ENCODE measurements at places on chromosomes 11 and 22.

DNA sequence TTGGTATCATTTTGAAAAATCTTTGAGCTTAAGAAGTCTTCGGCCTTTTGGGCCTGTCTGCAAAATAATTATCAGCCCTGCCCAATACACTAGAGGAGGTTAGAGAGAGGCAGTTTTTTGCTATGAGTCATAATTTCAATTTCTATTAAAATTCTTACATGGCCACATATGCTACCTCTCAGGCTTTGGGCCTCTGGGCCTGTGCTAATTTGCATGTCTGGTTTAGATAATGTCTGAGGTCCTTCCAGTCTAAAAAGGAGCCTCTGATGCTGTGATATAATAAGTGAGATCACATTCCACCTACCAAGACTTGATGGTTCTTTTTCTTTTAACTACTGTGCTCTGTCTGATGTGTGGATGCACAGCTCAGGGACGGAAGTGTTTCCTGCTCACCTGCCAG, 70.8 kb downstream of the KCNJ1 start:
- no peak for DNase-seq

- DNase-seq = no peak
Observed at GRCh38 chr11:4682623-4683419, 14.8 kb downstream of the OR51E2 start.

GRCh38 chr11:126597041-126597440, 241.6 kb downstream of the ST3GAL4 start:
- DNase-seq = no peak

GRCh38 chr11:75718419-75719339, 1.0 kb downstream of the MOGAT2 start:
- no peak for DNase-seq

- DNase-seq = no peak
Observed at GRCh38 chr11:15704064-15704463, 589.3 kb downstream of the INSC start.

DNA sequence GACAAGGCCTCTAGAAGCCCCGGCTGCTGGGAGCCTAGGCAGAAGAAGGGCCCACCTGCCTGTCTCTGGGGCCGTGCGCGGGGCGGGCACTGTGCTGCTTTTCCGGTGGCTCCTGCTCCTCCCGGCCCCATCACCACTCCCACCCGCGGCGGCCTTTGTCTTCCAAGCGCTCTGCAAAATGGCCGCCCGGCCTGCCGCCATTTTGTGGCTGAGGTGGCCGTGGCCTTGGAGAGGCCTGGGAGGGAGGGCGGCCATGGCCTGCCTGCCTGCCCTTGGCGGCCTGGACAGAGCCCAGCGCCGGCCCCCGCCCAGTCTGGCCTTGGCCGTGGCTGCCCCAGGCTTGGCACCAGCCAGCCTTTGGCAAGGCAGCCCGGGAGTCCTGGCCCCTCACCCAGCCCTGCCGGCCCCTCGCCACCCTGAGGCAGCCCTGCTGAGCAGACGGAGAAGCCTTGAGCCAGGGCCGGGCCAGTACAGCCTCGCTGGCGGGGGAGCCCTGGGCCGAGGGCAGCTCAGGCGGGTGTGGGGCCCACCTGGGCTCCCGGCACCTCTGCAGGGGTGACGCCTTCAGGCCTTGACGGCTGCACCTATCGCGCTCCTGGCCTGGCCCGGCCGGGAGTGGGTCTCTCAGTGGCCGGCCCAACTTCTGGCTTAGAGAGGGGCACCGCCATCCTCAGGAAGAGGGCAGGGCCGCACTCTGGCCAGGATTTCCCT, 46.0 kb upstream of the PPARA start:
- DNase-seq = no peak

- DNase-seq = no peak
Observed at GRCh38 chr11:1839924-1840779, 1.4 kb downstream of the TNNI2 start.

- no peak for DNase-seq
Observed at GRCh38 chr11:35812828-35813227, 131.0 kb upstream of the LDLRAD3 start.
